ENCODE measurements at places on chromosomes 5 and 9.

- DNase-seq, result no peak
Measured at GRCh38 chr5:142486581-142486980, 161.8 kb upstream of the SPRY4 start.

DNA sequence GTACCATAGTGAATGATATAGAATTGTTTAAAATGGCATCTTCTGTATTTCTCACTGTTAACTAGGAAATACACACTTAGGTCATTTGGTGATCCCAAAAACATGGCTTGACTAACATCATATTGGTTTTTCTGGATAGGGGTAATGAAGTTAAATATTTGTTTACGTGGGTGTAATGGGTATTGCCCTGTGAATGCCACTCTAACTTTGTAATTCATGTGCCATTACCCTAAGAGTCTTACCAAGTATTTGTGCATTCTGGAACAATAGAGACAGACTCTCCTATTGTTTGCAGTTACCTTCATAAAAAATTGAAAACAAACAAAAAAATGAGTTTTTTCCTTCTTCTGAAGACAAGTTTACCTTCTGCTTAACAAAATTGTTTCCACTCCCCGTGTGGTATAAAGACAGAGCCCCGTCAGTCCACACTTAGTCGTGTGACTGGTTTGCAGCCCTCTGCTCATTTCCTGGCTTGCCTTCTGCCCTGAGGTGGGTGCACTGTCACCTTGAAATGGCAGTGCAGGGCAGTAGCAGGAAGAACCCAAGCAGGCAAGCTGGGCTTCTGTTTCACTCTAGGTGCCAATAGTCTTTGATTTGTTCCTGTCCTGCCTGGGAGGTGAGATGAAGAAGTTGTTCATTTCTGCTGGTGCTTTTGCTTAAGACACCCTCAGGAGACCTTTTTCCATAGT lies 9.6 kb upstream of the CATSPER3 start:
- no peak for DNase-seq

DNA sequence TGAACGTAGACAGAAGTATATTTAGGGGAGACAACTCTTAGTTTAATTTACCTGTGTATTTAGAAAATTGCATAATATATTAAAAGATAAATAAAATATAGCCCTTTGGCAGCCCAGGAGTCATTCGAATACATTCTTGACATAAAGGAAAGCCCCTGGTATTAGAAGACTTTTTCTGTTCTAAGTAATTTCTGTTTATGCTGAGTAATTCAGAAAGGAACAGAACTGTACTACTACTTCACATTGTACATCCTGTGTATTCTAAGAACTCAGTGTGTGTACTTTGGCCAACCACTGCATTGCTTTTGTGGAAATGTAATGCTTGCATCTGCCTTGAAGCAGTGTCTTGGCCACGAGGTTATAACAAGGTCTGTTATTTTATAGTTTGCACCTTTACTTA lies 136.4 kb downstream of the KDM4C start:
- DNase-seq, result no peak

DNA sequence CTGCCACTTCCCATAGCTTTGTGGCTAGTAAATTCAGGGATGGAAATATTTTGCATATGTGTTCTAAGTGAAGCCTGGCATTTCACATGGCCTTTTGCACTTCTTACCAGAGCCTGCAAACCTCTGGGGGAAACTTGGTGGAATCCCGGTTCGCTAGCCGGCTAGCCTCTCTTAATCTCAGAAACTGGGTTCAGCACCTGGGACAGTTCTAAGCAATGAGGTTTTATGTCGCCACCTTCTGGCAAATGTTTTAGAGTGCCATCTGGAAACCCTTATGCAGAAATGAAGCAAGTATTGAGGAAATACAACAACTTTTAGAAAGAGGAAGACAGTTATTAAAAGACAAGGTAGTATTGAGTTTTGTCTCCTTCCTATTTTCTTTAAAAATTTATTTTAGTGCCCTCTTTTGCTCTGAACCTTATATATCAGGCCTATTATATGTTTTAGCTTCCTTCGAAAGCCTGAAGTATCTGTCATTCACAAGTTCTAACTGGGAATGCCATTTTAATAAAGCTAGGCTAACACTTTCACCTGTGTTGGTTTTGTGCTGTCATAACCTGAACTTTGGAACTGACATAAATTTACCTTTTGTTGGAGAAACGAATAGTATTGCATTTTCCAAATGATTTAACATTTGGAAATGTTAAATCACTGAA lies 963 bp upstream of the HTR1A start:
- DNase-seq, result no peak

GRCh38 chr5:142869886-142870285 lies 99.7 kb downstream of the ARHGAP26 start:
- DNase-seq, result no peak

DNA sequence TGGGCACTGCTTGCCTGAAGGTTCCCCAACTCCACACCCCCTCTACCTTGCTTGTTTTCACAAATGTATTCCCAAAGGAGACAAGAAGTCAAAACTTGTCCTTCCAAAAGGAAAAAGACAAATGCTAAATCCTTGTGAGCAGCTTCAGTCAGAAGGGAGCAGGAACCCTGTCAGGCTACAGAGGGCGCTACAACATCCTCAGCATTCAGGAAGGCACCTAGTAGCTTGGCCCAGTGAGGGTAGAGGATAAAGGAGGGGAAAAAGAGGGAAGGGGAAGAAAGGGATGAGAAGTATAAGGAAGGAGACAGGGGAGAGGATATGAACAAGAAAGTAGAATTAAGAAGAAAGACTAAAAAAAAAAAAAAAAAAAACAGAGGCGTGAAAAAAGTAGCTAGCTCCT lies 97.5 kb downstream of the MLLT3 start:
- DNase-seq, result no peak

- no peak for DNase-seq
Measured at GRCh38 chr5:164505791-164506190, 1000.4 kb downstream of the MAT2B start.

DNA sequence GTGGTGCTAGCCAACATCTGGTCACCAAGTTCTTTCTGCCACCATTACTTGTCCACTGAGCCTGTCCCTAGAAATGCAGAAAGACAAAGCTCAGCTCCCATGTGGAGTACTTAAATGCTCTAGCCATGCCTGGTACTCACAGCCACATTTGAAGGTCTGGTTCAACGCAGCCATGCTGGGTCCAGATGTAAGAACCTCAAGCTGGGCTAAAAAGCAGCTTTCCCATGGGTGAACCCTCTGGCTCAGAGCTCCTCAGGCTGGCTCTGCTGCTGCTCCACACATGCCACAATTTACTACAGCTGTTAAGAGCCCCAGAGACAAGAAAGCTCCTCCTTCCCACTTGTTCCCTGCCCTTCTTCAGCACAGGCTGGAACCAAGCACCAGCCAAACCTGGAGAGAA lies 97.1 kb upstream of the LRRTM2 start:
- no peak for DNase-seq

DNA sequence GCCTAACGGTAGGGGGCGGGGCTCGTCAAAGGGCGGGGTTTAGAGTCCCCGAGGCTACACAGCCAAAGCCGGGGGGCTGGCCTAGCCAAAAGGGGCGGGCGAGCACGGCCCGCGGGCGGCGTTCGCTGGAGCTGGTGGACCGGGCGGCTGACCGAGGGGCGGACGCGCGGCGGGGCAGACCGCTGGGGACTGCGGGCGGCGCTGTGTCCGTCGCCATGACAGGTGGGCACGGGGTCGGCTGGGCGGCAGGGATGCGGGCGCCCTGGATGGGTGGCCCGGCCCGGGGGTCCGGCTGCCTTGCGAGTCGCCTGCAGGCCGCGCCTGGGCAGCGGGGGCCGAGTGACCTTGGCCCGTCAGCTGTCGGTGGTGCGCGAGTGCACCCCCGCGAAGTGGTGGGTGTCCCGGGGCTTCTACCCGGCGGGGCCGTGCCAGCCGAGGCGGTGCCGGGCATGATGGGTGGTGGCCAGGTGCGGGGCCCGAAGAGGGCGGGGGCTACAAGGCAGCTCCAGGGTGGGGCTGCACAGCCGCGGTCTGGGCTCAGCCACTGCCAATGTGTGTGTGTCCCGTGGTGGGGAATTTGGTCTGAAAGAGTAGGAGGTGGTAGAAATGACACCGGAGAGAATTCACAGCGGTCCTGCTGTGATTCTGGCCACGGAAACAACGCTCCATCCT lies at the start of gene CARD19:
TSS of gene CARD19 (plus strand) at position 87 of the 672 bp plus-strand sequence. CDS start at position 216, 129 bp downstream.
- DNase-seq, result no peak

- DNase-seq, result no peak
Measured at GRCh38 chr9:122827761-122828093, 661 bp downstream of the PDCL start.

DNA sequence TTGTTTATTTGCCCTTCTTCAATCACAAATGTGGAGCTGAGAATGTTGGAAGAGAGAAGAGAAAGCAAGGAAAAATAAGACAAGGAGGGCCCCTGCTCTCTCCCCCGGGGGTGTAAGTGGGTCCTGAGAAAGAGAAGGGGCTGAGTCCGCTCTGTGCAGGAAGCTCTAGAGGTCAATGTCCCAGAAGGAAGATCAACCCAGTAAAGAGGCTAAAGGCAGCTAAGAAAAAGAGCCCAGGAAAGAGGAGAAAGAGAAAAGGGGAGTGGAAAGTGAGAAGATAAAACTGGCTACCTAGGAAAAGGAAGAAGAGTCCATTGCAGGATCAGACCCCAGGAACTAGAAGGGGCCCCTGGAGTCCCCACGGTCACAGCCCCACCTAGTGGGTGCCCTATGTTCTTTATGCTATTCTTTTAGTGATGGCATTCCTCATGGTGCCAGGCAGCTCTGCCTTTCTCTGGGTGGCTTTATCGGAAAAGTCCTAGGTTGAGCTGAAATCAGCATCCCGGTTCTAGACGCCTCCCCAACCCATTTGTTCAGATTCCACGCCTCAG lies 583.4 kb downstream of the ACTL7B start:
- no peak for DNase-seq

DNA sequence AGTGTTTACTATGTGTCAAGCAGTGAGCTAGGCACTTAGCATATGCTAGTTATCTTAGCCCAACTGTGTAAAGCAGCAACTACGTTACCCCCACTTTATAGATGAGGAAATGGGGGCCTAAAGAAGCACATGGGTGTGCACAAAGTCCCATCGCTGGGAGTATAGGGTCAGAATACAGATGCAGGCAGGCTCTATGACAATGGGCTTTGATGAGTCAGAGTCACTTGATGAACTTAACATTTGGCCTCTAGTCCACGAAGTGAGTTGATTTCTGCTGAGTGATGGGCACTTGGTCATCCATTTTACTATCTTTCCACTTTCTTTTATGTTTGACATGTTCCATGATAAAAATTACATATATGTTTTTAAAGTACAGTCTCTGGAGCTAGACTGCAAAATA lies 204.3 kb downstream of the TRIM32 start:
- no peak for DNase-seq

DNA sequence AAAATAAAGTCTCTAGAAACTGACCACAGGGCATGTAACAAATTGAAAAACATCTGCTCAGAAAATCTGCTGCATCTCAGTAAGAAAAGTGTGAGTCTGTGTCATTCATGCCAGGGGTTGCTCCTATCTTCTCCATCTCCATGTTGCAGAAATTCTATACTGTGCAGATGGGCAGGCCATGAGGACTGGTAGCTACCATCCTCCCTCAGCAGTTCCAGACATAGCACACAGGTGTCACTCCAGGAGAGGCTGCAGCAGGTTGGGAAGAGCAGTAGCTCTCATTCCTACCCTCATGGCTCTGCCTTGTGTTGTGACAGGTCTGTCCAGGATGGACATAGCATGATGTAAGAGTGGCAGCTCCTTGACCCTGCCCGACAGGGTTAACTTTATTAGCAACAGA lies 173.4 kb downstream of the NDUFS4 start:
- DNase-seq, result no peak

- no peak for DNase-seq
Measured at GRCh38 chr9:130359819-130360218, 84.9 kb upstream of the ASS1 start.

GRCh38 chr9:136840877-136841645 lies 1.2 kb upstream of the AJM1 start:
- no peak for DNase-seq

DNA sequence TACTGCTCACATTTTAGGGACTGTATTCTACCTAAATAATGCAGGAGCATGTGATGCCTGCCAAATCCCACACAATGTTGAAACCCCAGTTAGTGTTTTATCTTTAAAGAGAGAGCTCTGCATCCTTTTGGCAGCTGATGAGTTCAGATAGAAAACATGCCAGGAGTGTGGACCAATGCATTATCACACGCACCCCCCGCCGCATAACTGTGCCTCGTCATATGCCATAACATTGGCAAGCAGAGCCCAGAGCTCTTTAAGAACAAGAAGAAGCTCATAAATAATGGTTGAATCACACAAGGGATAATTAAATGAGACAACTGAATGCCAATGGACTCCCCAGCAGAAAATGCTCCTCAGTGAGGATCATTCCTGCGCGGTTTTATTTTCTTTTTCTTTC lies 52.8 kb upstream of the RORB start:
- DNase-seq, result no peak

DNA sequence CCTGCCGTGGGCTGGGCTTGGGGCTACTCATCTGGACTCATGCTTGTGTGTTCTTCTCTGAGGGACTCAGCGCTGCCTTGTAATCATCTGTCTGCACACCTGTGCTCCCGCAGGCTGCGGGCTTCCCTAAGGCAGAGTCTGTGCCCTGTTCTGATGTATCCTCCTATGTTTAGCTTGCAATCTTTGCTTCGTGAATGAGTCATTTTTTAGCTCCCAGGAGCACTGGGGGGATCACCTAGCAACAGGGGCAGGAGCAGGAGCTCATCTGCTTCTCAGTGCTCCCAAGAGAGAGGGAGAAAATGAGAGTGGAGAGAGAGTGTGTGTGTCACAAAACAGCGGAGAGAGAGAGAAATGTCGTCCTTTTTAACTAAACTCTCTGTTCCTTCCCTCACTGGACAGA lies 202.4 kb upstream of the ZNF618 start:
- no peak for DNase-seq

- no peak for DNase-seq
Measured at GRCh38 chr5:112795944-112796678, 58.4 kb downstream of the APC start.

GRCh38 chr9:131237931-131238401 lies 38.3 kb downstream of the FAM78A start:
- DNase-seq, result peak; percentile 83

DNA sequence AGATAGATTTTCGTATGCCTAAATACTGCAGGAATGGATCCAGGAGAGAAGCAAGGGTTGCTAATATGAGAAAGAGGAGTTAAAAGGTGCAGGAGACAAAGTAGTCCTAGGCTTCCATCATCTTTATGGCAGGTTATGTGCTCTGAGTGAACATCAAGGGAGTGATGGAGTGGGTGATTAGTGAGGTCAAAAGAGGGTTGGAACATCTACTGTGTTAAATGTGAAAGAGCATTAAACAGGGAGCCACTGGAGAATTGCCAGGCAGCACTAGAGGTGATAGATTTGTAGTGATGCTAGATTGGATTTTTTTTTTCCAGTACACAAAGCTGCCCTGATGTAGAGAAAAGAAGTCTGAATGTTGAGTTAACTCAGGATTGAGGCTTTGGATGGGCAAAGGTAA lies 199.3 kb downstream of the NMUR2 start:
- DNase-seq, result no peak

- DNase-seq, result no peak
Measured at GRCh38 chr9:4489919-4490704, at the start of gene SLC1A1. SLC1A1 (plus strand) TSS chr9:4490468; CDS start chr9:4490680, 212 bp downstream.

DNA sequence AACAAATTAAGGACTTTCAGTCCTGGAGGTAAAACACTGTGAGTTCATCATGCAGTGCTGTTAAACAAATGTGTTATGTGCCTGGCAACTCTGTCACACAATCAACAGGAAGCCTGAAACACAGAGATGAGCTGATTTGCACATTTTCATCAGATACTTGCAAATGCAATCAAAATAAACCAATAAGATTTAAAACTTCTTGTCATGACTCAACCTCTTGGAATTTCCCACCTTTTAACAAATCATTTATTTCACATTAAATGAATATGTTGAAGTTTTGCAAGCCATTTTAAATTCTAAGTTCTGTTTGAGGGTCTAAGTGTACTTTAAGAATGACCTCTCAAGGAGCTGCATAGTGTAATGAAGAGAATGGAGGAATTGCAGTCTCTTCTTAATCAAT lies 64.4 kb downstream of the ANXA1 start:
- DNase-seq, result no peak
